ENCODE measurements at places on chromosomes 1 and 21. TPM values are rescaled to one million over a fixed set of nuclear protein-coding genes. Genes with fewer than 3 reads are reported as not detected.

DNA sequence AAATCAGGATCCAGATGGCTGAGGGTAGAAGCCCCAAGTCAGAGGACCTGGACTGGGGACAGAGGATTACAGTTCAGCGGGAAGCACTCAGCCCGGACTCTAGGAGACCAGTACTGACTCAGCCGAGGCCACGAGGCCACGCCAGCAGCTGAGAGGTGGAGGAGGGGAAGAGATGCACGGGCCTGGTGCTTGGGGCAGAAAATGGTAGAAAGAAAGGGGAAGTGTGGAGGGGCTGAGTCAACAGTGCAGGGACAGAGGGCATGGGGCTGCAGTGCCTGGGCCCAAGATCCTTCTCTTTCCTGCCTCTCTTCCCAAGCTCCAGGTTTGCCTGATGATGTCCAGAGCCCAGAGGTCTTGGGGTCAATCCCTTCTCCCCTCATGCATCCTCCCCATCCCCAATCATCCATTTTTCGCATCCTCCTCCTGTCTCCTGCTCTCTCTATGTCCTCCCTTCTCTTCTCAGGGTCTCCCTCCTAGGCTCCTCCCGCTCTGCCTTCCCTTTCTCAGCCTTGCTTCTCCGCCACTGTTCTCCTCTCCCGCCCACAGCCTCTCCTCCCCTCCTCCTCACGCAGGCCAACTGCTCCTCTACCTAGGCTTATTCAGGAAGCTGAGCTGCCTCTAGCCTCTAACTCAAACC lies 7.7 kb downstream of the ARHGEF2 start:
- DNase-seq: peak; percentile 67

DNA sequence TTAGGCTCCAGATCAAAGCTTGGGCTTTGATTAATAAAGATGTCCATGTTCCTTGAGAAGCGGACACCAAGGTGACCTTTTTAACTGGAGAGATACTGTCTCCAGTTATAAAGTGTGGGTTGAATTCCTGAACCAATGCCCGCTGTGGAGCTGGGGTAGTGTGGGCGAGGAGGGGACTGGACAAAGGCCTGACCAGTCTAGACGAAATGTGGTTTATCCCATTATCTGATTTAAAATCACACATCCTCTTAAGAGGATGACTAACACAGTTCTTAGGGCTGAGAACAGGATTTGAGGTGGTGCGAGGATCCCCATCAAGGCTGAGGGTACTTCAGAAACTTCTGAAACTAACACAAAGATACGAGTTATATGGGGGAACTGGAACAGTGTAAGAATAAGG lies 84.5 kb upstream of the GCLM start:
- no peak for DNase-seq

DNA sequence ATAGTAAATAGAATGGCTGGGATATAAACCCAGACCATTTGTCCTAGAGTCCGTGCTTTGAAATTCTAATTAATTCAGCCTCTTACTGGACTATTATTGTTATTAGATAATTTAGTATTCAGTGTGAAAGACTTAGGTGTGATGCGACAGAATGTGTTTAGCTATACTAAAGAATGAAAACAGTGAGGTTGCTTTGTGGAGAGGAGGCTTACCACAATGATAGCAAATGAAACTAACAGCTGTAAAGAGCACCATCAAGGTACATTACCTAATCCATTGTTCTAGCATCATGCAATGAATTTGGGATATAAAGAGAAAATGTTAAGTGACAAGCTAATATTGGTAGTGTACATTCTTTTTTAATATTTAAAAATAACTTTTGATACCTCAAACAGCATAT lies 911.1 kb downstream of the KCNT2 start:
- no peak for DNase-seq

The BACE2 gene
- 10.2 TPM for total RNA-seq

DNA sequence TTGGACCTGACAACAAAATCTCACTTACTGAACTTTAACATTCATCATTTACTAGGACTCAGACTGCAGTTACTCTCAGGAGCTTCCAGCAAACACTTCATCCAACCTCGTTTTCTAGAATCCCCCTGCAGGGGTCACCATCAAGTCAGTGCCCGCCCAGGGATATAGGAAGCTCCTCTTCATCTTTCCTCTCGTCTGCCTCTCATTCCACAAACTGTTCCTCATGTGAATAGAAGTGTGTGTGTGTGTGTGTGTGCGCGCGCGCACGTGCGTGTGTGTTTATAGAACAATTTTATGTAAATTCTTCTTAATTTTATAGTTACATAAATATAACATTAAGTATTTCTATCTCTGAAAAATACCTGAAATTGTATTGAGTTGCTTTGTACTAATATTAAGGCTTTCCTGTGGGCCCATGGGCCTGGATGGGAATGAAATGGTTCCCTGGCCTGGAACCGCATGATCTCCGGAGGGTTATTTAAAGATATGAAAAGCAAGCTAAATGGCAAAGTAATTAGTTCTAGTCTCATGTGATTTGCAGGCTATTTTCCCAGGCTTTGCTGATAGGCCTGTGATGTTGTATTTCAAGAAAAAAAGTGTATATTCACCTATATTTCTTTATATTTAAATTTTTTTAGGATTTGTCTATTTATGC lies 21.7 kb upstream of the ABCD3 start:
- no peak for DNase-seq

- no peak for DNase-seq
Measured at GRCh38 chr1:223706077-223706973, 6.0 kb upstream of the CAPN2 start.

The WRAP73 gene
- 15.1 TPM for total RNA-seq
